MV-4-11 (cell line): ENCODE measurements at places on chromosomes 4 and X.

- no peak for DNase-seq
Measured at GRCh38 chr4:65651751-65652150, 18.5 kb downstream of the EPHA5 start.

- peak; percentile 63 for DNase-seq
Measured at GRCh38 chr4:73068491-73069337, 802 bp downstream of the COX18 start.

DNA sequence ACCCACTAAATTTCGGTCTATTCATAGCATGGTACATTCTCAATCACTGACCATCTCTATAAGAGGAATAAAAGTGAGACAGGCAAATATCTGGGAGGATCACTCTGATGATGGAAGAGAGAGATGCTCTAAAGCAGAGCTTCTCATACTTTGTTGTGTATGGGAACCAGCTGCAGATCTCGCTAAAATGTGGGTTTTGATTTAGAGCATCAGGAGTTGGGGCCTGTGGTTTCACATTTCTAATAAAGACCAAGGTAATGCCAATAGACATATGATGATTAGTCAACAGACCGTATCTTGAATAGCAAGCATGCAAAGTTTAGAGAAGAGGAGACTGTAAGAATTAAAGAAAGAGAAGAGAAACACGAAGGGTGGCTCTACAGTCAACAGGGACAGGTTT, 107.4 kb upstream of the FTHL17 start:
- DNase-seq = no peak

DNA sequence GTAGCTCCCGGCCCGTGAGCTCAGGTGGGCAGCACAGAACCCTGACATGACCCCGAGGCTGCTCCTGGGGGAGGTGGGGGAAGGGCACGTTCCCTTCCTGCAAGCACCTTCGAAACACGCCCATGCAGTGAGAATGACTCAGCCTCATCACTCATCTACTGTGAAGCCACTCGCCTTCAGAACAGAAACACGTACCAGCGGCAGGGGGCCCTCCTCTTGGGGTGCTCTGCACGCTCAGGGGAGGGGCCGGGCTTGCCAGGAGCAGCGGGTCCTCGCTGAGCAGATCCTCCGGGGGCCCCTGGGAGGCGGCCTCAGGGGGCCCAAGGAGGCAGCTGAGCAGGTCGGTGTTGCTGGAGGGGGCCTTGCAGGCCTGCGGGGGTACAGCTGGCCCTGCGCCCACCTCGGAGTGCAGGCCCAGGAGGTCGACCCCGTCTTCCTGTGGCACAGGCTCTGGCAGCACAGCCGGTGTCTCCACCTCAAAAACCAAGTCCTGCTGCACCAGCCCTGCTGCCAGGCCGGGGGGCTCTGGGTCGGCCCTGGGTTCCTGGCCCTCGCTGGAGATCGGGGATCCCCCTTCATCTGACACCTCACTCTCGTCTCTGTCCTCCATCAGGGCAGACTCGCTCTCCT, 40.9 kb upstream of the CPLX1 start:
- no peak for DNase-seq

DNA sequence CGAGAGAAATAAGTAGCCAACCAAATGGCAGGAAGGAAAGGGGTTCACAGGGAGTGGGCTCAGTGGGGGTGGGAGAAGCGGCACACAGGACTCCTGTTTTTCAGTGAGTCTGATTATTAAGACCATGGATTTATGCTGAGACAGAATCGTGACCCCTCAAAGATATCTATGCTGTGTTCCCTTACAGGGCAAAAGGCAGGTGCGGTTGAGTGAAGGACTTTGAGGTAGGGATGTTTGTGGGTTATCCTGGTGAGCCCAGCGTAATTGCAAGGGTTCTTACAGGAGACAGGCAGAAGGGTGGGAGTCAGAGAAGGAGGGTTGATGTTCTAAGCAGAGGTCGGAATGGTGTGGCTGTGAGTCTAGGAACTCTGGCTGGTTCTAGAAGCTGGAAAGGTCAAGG, 73.0 kb downstream of the EVC start:
- DNase-seq = no peak

DNA sequence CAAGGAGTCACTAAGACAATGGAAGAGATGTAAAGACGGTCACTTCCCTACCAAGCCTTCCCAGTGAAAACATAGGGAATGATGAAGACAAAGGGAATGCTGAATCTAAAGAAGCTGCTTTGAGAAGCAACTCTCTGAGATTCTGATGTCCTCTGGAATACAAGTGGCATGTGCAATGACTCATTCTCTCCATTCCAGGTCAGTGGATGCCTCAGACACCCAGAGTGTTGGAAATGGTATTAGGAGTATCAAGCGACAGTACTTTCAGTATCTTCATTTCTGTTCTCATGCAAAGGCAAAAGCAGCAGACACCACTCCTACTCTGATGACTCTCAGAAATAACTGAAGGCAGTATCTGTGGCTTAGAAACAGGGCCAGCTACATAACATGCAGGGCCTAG, 102.6 kb downstream of the FSTL5 start:
- no peak for DNase-seq

GRCh38 chrX:69038188-69038587, 127.1 kb downstream of the PJA1 start:
- no peak for DNase-seq

- DNase-seq = no peak
Measured at GRCh38 chr4:30460818-30461217, 259.4 kb upstream of the PCDH7 start.

DNA sequence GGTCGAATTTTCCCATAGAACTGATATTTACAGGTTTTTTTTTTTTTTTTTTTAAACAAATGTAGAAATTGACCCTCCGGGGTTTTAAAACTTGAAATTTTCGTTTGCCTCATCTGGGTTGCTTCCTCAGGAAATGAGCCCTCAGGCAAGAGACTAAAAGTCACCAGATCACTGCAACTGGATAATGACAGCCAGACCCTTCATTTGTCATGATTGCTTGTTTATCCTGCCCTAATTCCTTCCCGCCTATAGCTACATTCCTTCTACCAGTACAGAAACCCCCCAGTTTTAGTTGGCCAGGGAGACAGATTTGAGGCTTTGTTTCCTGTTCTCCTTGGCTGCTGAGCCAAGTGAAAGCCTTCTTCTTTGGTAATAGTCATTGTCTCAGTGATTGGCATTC, 44.0 kb upstream of the IGFBP7 start:
- peak; percentile 9 for DNase-seq

DNA sequence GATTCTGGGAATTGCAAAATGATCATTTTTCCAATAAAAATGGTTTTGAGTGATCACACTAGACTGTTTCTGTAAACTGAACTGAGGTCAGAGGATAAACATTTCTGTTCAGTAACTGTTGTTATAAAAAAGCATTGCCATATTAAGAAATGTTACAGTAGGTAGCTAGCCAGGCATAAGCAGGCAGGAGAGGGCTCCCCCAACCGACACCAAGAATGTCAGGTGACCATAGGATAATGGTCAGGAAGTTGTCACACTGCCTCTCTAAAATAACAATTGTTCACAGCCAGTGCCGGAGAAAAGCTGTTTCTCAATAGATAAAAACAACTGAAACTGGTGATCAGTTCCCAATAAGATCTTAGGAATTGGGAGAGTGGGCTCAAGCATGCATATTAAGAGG, 306.2 kb upstream of the SLIT2 start:
- DNase-seq = no peak

GRCh38 chr4:15470128-15470475, 420 bp downstream of the CC2D2A start:
- DNase-seq = no peak

DNA sequence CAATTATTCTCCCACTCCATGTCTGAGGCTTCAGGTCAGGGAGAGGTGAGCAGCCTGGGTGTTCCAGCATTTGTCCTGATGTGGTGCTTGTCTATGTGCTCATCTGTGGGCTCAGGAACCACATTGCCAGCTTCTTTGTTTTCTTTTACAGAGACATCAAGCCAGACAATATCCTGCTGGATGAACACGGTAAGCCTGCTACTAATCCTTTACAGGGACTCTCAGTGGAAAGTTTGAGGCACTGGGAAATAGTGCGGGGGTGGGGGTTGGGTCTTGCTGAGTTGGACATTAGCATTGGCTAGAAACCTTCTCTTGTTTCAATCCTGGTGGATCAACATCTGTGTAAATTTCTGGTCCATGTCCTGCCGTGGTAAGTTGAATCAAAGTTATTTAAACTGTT, 310.3 kb downstream of the EVC2 start:
- no peak for DNase-seq

DNA sequence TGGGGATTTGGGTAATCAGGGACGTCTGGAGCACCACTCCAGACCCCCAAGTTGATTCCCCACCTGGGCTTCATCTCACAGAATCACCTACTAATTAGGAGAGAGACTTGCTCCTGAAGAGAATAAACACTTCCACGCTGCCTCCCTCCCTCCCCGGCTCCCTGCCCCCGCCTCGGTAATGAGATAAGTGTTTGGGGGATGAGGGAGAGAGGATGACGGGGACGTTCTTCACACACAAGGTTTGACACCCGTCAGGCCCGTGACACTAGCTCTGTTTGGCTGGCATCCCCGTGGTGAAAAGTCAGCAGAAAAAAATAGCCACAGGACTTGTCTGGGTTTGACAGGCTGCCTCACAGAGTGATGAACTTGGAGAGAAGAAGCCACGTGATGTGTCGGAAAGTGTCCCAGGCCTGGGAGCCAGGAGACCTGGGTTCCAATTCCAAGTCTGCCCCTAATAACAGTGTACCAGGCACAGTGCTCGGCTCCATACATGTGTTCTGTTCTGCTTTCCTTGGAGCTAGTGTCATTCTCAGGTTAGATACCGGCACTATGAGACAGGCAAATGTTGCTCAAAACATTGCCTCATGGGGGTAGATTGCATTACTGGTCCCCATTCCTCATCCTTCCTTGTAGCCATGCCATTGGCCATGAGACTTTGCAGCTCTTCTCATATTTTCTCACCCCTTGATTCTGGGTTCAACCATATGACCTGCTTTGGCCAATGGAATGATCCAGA, 578.0 kb downstream of the BCOR start:
- no peak for DNase-seq

DNA sequence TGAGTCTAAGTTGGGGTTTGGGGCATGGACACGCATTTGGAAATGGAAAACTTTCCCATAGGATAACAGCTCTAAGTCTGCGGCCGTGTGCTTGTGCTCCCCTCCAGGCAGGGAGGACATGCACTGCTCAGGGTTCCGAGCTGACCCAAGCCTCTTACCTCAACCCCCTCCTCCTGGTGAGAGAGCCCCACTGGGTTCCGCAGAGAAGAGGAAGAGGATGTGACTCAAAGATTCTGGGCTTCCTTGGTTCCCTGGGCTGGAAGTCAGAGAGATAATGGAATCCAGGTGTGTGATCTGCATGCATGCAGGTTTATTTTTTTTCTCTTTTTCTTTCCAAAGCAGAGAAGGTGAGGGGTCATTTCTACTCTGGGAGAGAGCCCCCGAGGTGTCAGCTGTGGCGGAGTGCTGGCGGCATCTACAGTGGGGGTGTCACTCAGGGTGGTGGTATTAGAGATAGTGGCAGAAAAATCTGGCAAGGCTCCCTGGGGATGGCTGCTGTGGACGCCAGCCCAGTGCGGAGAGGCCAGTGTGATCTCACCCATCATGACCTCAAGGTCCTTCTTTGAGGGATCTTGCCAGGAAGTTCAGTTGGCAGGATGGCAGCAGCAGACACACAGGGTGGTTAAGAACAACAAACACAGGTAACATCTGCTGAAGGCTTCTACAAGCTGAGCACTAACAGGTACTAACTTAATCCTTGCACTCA, 168.7 kb upstream of the HAND2 start:
- no peak for DNase-seq

DNA sequence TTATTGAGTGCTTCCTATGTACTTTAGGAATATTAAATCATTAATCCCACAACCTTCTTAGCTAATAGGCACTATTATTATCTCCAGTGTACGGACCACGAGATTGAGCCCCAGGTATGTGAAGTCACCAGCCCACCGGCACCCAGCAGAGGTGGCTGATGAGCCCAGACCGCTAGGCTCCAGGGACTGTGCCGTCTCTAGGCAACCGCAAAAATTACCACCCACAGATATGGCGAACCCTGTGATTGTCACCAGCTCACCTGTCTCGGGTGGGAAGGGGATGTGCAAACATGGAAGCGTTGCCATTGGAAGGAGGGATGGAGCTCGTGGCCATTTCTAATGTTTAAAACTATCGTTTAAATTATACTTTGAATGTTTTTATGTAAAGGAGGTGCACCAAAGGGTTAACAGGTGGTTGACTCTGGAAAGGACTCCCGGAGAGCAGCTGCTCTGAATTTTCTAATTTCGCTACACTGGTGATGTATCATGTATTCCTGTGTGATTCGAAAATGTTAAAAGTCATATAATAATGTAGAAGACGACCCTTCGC, 21.0 kb upstream of the JAKMIP1 start:
- DNase-seq = no peak

GRCh38 chrX:134653835-134654234, 4.4 kb downstream of the PLAC1 start:
- DNase-seq = no peak

DNA sequence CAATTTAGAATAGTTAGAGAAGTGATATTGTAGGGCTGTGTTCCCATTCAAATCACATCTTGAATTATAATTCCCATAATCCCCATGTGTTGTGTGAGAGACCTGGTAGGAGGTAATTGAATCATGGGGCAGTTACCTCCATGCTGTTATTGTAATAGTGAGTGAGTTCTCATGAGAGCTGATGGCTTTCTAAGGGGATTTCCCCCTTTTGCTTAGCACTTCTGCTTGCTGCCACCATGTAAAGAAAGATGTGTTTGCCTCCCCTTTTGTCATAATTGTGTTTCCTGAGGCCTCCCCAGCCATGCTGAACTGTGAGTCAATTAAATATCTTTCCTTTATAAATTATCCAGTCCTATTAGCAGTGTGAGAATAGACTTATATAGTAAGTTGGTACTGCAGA, 53.2 kb downstream of the LPAR4 start:
- DNase-seq = no peak

DNA sequence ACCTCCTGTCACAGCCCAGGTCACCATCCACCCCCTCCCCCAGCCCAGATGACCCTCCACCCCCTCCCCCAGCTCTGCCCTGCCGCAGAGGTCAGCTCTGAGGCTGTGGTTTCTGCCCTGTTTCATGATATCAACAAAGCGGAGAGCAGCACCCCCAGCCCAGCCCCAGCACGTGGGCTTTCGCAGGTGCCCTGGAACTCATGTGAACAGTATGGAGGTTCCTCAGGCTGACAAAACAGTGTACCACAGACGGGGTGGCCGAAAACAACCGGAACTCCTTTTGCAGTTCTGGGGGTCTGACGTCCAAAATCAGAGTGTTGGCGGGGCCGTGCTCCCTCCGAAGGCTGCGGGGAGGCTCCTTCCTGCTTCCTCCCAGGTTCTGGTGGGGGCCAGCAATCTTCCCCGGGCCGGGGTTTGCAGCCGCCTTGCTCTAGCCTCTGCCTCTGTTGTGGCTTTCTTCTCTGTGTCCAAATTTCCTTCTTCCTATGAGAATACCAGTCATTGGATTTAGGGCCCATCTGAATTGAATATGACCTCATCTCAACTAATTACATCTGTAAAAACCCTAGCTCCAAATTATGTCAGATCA, 7.9 kb upstream of the PSAPL1 start:
- no peak for DNase-seq
